ENCODE measurements at places on chromosomes 5 and 9.

GRCh38 chr9:136528716-136529341, 17.0 kb downstream of the NOTCH1 start:
- no peak for DNase-seq

DNA sequence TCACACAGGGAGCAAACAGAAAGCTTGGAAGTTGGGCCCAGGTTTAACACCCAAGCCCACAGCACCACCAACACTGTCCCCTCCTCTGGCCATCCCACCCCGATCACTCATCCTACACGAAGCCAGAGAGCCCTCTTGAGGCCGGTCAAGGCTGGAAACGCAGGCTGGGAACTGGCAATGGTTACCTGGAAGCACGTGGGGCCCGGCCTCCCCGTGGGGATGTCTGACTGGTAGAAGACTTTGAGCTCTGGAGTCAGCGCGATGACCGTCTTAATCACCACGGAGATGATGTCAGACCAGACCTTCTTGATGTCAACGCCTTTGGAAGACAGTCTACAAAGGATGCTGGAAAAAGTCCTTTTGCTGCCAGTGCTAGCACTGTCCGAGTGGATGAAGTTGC, 104.1 kb downstream of the TTLL11 start:
- no peak for DNase-seq

DNA sequence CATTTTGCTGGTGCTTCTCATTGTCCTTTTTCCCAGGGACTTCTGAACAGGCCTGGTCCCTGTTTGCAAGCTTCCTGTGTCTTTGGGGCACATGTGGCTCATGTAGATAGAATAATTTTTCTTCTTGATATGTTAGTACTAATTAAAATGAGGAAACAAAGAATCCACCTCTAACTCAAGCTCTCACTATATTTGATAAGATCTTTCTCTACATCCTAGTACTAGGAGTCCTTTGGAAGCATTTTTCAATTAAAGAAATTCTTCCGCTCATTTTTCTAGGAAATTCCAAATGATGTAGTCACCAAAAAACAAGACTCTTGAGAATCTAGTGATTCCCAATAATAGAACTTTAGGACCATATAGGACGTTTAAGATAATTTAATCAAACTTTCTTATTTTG, 165.3 kb downstream of the SEC61B start:
- no peak for DNase-seq

DNA sequence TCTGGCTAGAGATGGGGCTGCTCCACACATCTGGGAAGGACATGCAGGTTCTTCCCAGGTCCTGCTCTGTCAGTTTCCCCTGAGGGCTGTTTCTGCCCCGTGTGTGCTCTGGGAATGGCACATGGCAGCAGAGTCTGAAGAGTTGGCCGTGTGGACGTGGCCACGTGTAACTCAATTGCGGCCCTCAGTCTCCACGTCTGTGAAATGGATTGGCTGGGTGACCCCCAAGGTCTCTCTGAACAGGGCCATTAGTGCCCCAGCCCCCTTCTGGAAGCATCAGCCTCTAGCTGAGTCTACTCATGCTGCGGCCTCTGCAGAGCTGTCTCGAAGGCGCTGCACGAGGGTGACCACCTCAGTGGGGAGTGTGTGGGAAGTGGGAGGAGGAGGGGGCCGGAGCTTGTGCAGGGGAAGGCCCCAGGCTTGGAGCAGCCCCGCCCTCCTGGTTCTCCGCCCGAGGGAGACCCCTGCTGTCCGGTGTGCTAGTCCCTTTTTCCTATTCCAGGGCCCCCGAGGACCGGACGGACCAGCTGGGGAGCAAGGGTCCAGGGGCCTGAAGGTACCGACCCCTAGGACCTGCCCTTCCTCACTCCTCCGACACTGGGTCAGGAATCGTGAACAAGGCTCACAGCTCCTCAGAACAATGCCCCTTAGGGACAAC, 58.9 kb upstream of the ORM1 start:
- DNase-seq = no peak

GRCh38 chr9:14403081-14403480, 89.1 kb upstream of the NFIB start:
- DNase-seq = no peak

DNA sequence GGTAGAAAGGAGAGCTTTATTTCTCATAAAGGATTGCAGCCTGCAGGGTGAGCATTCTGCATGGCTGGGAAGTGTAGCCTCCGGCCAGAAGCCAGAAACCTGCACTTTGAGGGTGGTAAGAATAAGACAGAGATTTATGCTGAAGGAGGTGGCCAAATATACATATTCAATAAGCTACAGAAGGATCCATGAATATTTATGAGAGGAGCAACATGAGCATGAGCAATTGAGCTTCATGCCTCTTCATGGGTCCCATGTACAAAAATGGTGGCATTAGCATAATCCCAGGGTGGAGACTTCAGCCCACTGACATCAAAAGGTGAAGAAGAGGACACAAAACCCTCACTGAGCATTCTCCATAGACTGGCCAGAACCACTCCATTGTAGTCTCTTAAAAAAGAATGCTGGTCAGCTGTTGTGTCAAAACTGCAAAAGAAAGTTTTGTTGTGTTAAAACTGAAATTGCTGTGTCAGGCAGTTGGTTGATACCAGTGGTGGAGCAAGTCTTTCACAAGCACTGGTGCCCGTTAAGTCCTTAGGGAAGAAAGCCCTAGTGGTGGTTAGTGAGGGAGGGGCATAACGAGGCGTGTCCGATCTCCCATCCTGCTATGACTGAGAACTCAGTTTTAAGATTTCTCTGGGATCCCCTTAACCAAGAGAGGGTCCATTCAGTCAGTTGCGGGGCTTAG, 160.8 kb upstream of the MAP1B start:
- DNase-seq = no peak

GRCh38 chr5:53882006-53882675, 321.7 kb downstream of the NDUFS4 start:
- DNase-seq = no peak

DNA sequence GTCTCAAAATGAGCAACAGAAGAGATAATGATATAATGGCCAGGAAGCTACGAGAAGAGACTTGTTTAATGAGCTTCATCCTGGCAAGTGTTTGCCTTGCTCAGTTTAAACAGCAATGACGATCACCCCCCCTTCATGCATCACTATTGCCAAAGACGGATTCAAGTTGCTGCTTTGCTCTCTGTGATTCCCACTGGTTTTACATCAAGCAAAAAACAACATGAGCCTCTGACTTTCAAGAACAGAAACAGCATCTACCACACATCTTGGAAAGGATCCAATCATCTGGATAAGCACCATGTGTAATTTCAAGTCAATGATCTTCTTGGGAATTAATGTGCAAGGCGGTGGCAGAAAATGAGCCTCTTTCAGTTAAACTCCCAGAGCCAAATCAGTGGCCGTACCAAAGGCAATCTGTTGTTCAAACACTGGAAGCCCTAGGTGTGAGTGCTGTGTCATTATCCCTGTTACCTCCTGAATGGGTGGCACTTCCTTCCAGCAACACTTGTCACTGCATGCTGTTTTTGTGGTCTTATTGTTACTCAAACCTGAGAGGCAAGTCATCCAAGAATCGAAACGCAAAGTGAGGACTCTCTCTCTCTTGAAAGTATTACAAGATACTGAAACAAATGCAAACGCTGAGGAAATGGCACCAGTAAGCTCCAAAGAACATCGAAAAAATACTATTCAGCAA, 72.8 kb downstream of the MED27 start:
- peak; percentile 78 for DNase-seq

GRCh38 chr9:120616966-120617935, 37.3 kb upstream of the CDK5RAP2 start:
- DNase-seq = no peak

GRCh38 chr5:173397516-173397915, 69.3 kb upstream of the STC2 start:
- DNase-seq = no peak

GRCh38 chr9:114972510-114973136, 42.2 kb upstream of the TNFSF8 start:
- DNase-seq = no peak

DNA sequence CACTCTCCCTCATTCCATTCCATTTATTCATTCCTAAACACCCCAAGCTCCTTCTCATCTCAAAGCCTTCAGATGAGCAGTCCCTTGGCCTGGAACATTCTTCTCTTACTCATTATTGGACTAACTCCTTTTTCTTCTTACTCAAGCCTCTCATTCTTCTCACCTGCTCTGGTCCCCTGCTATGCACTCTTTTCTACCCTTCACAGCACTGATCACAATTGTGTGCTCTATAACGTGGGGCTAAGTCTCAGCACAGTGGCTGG, 212.4 kb downstream of the MAPKAP1 start:
- no peak for DNase-seq

DNA sequence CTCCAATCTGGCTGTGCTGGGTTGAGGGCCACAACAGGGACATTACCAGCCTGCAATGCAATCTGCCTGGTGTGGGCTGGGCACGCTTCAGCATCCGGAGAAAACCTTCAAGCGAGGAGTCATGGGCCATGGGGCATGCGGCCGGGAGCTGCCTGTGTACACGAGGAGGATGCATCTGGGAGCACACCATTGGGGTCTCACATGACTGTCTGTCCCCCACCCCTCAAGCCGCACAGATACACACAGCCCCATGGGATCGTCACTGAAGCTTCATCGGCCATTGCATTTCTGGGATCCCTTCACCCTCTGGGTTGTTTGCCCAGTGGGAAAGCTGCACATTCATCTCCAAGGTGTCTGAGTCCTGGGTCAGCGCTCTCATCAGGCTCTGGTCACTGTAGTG, 9.9 kb downstream of the LCN1 start:
- no peak for DNase-seq

DNA sequence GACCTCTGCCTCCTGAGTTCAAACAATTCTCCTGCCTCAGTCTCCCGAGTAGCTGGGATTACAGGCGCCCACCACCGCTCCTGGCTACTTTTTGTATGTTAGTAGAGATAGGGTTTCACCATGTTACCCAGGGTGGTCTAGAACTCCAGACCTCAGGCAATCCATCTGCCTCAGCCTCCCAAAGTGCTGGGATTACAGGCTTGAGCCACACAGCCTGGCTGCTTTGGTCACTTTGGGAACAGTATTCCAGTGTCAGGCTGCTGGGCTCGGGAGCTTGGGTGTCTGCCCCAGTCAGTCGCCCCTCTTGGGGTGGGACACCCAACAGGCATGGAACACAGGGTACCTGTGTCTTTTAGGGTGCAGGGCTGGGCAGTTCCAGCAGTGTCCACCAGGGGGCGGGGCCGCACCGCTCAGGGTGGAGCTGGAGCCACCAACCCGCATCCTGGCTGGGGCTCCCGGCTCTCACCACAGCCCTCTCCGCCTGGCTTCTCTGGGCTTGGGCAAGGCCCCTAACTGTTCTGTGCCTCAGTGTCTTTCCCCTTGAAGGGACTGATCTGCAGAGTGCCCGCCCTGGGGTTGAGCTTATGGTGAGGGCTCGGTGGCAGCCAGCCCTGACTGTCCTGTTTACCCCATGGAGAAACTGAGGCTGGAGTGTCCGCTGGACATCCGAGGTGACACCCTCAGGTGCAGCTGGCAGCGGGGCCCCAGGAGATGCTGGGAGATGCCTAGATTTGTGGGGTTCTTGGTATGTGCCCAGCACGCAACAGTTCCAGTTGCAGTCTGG, 6.4 kb upstream of the RNU6ATAC start:
- no peak for DNase-seq

GRCh38 chr9:1388216-1388615, 338.1 kb downstream of the DMRT2 start:
- DNase-seq = no peak

DNA sequence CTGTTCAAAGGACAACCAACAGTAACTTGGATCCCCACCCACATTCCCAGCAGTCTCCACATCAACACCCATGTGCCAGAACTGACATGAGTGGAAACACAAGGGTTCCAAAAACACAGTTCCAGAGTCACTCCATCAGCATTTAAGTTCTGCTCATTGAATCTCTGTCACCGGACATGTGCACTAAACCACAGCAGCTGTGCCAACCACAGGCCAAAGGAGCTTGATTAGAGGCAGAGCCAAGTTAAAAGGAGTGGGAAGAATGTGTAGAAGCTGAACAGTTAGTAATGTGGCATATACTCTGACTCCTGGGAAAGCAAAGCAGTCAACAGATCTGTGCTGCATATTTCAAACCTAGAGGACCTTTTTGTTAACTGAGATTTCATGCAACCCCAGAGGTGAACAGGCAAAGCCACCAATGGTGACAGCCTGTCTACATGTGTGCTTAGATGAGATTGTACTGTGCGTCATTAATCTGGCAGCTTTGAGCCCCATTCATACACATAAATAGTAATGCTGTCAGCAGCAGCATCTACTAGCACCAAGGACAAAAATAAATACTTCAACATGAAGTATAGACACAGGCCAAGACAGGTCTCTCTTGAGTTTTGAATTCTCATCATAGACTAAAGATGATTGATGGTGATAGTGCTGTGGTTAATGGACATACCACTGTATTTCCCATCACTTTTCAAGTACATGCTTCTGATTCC, 16.4 kb upstream of the FST start:
- no peak for DNase-seq

- no peak for DNase-seq
These were observed 12.5 kb downstream of the ECM2 start for GRCh38 chr9:92522983-92523970.

GRCh38 chr9:87950296-87950695, 24.0 kb downstream of the CDK20 start:
- DNase-seq = no peak

DNA sequence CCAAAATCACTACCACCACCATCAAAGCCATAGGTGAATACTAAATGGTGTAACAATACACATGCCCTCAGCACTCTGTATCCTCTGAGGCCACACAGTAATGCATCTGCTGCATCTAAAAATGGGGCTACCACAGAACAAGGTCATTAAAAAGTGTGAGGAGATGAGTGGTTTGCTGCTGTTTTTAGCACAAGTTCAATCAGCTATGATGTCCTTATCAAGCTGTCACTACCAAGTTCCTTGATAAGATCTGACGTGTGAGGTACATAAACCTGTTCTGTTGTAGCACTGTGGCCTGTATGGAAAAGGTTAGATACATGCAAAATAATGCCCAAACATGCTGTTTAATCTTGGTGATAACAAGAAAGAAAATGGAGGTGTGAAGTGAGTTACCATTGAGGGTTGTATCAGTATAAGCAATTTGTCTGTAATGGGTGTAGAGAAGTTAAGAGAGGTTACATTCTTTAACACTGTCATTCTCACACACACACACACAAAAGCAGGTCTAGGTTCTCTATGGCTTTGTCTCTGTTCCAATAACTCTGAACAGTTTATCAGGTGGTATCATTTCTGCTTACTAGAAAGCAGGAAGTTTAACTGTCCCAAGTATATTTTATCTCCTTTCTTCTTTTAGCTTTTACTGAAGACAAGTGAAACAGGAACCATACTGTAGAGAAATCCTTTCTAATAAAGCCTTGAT, 252.9 kb downstream of the CWC27 start:
- no peak for DNase-seq

- no peak for DNase-seq
These were observed 31.4 kb downstream of the NEUROG1 start for GRCh38 chr5:135504376-135504775.

GRCh38 chr9:121196389-121196788, 5.3 kb downstream of the RAB14 start:
- DNase-seq = no peak
